ENCODE measurements at places on chromosomes 2 and 18. TPM values are rescaled to one million over a fixed set of nuclear protein-coding genes. Genes with fewer than 3 reads are reported as not detected.
A peak's percentile ranks its signal among the peaks of the same experiment; 100 is the strongest.

Gene ST6GAL2
- 4.4 TPM for total RNA-seq

DNA sequence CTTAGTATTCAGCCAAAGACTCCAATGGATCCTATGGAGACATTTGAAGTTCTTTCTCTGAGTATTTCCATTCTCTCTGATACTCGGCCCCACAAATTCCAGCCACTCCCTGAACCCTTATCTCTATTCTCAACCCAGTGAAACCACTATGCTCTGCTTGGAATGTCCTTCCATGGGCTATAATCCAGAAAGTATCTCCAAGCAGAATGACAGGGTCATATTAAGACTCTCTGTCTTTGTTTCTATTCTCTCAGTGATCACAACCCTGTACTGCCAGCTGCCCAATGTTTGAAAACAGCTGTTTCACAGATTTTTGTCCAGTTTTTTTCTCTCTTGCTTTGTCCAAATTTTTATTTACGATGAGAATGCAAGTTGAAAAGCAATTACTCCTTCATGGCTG, 21.9 kb downstream of the CHMP3 start:
- peak overlapping the region; percentile 47 for H3K27ac ChIP-seq
- DNase-seq: peak; percentile 25
- H3K4me3 ChIP-seq: no peak overlapping the region
- H3K27me3 ChIP-seq: no peaks in the 10 kb centered on the region

DNA sequence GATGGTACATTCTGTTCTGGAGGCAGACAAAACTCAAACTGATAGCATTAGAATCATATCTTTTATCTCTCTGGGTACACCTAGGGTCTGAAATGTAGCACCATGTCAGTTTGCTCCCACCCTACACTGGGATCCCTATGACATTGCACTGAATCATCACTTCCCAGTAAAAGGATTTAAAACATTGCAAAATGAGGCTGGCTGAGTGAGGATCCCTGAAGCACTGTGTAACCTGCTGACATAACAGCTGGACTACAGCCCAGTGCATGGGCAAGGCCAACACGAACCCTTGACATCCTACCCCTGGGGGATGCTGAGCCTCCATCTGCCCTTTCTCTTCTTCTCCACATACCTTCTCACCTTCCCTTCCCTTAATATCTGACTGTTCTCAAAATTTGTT, 253.2 kb downstream of the TTC32 start:
- H3K27me3 ChIP-seq: no peaks in the 10 kb centered on the region
- DNase-seq: peak; percentile 46
- H3K27ac ChIP-seq: no peak overlapping the region
- no peak overlapping the region for H3K4me3 ChIP-seq

DNA sequence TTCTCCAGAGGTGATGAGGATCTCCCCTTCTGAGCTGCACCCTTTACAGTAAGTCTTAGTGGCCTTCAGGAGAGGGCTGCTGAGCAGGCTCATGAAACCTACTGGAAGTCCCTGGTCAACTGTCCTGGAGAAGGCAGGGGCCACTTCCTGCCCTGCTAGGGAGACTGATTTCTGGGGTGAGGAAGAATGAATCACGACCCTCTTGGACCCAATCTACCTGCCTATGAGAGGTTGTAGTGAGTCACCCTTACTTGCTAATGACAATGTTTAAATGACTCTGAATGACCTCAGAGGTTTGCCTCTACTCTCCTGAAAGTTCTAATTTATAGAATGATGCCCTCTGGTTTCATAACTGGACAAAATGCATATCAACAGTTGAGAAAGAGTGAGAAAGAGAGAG, 79.4 kb upstream of the FAM136A start:
- peaks cover 11% of the 10 kb centered on the region for H3K27me3 ChIP-seq
- no peak overlapping the region for H3K4me3 ChIP-seq
- no peaks in the 10 kb centered on the region for H3K4me1 ChIP-seq
- DNase-seq: no peak
- no peak overlapping the region for H3K27ac ChIP-seq
- H3K36me3 ChIP-seq: no peaks in the 10 kb centered on the region
